ENCODE measurements at places on chromosomes 4 and X.

GRCh38 chr4:86441175-86441936, 81.5 kb upstream of the MAPK10 start:
- DNase-seq = no peak

DNA sequence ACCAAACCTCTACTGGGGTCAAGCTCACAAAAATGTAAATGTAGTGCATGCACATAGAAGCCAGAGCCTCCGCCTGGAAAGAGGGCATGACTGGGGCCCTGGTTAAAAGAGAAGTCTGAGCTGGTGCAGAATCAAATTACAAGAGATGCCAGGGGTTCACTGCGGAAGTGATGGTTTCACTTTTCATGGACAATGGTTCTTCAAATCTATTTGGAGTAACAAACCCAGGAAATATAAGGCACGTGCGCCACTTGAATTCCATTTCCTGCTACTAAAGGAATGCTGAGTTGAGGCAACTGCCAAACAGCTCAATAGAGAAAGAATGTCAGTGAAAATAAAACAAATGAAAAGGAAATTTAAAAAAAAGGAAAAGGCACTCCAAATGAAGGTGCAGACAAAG, 79.8 kb downstream of the FUNDC1 start:
- no peak for DNase-seq

DNA sequence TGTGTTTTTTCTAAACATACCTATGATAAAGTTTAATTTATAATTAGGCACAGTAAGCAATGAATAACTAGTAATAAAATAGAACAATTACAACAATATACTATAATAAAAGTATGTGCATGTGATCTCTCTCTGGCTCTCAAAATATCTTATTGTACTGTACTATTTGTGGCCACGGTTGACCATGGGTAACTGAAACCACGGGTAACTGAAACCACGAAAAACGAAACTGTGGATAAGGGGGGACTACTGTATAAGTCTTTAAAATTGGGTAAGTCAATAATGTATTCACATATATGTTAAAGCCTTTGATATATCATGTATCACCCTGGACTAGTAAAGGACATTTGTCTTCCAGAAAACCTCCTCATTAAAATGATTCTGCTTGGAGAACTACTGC, 20.0 kb downstream of the TMEM154 start:
- DNase-seq = no peak

DNA sequence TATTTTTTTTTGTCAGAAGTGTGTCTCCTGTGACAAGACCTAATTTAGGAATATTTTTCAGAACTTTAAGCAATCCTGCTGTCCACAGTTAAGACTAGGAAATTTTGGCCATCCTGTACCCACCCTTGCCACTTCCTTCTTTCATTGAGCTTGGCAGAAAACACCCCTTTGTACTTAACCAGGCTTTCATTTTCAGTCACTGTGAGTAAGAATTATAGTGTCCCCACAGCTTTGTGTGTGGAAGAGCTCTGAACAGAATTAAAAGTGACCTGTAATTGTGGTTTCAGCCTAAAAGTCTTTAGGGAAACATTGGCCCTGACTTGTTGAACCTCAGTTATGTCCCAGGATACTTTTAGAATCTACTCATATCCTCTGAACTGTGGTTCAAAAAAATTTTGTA, 153.7 kb upstream of the BMP3 start:
- no peak for DNase-seq

DNA sequence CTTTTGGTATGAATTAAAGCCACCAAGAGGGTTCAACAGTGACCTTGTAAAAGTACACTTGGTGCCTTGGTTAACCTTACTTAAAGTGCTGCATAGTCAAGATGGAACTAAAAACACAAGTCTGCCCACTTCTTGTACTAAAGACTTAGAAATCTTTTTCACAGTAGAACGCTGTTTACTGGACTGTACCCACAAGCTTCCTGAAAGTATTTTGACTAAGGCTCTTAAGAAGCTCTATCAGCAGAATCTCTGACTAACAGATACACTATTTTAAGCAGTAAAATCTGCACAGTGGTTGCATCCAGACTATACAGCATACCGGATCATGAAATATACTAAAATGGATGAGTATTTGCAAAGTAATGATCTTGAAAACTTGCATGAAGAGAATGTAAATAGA, 7.2 kb downstream of the RAB28 start:
- no peak for DNase-seq

DNA sequence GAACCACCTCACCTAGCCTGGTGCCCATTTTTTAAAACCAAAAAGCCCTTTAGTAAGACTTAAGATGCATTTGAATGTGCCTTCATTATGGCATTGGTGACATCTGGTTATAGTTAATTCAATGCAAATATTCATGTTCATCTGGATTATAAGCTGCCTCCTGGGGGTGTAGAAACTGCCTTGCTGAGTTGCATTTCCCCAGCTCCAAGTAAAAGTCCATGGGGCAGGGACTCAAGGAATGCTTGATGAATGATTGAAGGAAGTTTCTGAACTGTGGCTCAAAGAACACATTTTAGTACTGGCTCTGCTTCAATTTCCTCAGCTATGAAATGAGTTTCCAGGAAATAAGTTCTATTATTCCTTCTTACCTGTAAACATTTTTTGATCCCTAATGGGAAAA, 18.5 kb upstream of the RBM47 start:
- no peak for DNase-seq

DNA sequence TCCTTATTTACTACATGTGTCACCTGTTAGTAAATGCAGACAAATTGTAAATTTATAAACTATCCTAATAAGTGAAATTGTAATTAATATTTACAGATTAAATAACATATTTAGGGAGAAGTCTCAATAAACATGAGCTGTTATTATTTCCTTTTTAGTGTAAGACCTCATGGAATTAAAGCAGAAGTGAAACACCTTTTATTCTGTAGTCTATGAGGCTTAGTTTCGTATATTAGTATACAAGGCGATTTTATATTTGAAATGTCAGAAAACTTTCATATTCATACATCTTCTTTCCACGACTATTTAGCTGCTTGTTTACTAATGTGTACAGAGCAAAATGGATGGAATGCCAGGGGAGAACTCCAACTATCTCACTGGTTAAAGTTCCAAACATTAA, 414.4 kb downstream of the ARHGAP24 start:
- no peak for DNase-seq

- no peak for DNase-seq
These were observed 534.6 kb downstream of the BCOR start for GRCh38 chrX:39563178-39563577.

DNA sequence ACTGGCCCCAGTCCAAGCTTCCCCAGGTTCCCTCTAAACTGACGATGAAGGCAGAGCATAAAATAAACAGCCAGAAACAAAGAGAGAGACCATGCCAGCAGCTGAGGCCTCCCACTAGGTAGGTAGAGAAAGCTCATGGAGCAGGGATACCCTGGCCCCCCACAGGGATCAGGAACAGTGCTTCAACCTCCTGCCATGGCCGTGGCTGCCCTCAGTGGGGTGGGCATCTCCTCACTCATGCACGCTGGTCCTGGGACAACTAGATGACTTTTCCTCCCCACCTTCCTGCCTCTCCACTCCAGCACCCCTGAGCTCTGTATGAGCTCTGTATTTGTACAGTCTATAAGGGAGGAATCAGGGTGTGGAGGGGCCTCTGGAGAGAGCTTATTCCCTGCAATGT, 117.7 kb upstream of the PSAPL1 start:
- DNase-seq = no peak

All from left renal cortex interstitium (tissue), 4 donors.